ENCODE measurements at places on chromosomes 11 and 22. TPM values are rescaled to one million over a fixed set of nuclear protein-coding genes. Genes with fewer than 3 reads are reported as not detected.

DNA sequence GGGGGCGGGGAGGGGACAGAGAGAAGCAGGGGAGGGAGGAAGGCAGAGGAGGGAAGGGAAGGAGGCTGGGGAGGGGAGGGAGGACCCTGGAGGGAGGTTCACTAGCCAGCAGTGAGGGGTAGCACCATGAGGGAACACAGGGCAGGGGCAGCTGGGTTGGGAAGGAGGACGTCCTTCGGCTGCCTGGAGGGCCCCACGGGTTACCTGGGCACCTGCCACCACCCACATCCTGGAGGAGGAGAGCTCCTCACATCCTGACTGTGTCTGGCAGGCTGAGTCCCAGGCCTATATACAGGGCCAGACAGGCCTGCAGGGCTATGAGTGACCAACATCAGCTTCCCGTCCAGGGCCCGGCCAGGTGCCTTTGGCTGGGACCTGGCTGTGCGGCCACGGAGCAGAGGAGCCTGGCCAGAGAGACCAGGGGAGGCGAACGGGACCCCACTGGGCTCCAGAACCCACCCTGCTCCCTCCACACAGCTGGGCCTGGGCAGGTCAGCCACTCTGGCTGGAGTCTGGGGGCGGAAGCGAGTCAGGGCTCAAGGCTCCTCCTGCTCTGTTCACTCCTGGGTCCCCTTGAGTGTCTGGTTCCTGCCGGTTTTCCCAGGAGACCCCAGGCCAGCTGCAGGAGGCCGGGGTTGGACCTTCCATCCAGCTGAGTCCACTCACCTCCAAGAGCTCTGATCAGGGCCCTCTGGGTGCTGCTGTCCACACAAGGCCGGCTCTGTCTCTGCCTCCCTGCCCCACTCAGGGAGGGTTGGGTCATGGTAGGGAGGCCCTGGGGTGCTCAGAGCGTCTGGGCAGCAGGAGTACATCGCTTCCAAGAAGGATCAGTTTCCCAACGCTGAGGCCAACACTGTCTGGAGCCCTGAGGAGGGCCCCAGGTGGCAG lies 677.7 kb downstream of the BRD1 start:
- no peak for DNase-seq

- no peak for DNase-seq
These were observed 409.9 kb downstream of the TMEM135 start for GRCh38 chr11:87447606-87448005.

DNA sequence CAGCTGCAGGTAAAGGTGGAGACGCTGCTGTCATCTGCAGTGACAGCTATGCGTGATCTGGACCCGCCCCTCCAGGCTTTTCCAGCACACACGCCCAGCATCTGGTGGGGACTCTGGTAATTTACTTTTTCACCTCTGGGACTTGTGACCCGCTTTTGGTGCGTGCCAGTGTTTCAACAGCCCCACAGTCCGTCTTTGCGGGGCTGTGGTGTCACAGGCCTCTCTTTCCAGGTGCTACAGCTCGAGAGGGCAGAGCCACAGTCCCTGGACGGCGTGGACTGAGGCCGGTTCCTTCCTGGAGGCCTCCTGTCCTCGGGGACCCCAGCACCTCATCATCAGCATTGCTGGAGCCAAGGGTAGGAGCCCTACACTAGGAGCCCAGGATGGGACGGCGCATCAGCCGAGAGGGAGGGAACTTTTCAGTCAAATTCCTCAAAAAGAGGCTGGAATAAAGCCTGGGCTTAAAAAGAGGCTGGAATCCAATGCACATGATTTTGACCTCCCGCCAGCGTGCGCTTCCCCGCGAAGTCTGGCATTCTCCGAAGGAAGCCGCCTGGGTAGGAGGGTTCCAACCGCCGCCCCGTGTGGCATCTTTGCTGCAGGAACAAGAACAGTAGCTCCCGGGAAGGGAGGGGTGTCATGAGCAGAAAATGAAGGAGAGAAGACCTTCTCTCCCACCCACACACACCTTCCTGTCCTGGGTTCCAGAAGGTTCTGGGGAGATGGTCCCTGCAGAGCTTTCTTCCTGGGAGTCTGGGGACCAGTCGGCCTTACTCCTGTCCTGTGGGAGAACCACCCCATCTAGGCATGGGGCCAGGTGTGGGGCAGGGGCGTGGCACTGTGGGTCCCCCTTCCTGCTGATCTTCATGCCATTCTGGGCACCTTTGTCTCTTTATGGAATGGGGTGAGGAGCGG lies 25.7 kb upstream of the KRTAP5-7 start:
- no peak for DNase-seq

The KDM4D gene
- total RNA-seq = 0.63 TPM

Measured in omental fat pad (tissue), 4 donors.